A673 (cell line): ENCODE measurements at places on chromosomes 1 and 21.

DNA sequence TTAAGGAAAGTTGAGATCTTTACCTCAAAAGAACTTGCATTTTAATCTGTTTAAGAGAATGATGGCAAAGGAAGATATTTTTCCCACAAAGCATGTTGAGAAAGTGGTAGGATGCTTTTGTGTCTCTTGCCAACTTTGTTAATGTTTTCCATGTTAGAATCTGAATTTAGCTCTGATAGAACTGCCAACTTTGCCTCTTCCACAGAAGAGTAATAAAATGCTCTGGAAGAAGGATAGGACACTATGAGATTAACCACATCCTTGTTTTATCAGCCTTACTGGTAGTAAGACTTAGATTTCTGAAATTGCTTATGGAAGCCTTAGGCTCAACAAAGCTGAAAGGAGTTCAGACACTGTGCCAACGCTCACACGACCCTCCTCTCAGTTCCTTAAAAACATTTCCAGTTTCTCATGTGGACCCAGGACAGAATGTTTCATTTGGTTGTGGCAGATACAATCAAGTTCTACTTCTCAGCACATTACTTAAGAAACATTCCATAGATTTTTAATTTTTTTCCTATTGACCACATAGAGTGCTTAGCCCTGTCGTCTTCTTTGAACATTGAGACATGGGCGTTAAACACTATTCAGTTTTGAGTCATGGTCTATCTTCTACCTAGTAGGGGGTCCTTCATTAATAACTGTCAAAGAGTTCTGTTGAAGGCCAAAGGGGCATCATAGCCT lies 59.0 kb downstream of the MTR start:
- peak; percentile 0 for DNase-seq
- no peak overlapping the region for H3K27ac ChIP-seq
- H3K4me3 ChIP-seq: no peak overlapping the region
- H3K36me3 ChIP-seq: peaks cover 19% of the 10 kb centered on the region
- H3K27me3 ChIP-seq: no peaks in the 10 kb centered on the region
- no peaks in the 10 kb centered on the region for H3K4me1 ChIP-seq

GRCh38 chr1:158354255-158354654 lies 561 bp downstream of the CD1E start:
- no peak overlapping the region for H3K4me3 ChIP-seq
- DNase-seq: no peak
- peaks cover 21% of the 10 kb centered on the region for H3K27me3 ChIP-seq
- H3K36me3 ChIP-seq: no peaks in the 10 kb centered on the region
- H3K4me1 ChIP-seq: no peaks in the 10 kb centered on the region

GRCh38 chr1:168531615-168532345 lies 12.0 kb downstream of the XCL2 start:
- H3K4me3 ChIP-seq: no peak overlapping the region
- no peaks in the 10 kb centered on the region for H3K27me3 ChIP-seq
- no peaks in the 10 kb centered on the region for H3K4me1 ChIP-seq
- no peak overlapping the region for H3K27ac ChIP-seq
- no peak for DNase-seq
- no peaks in the 10 kb centered on the region for H3K36me3 ChIP-seq

- no peak for DNase-seq
- H3K36me3 ChIP-seq: no peaks in the 10 kb centered on the region
- no peaks in the 10 kb centered on the region for H3K4me1 ChIP-seq
- no peak overlapping the region for H3K4me3 ChIP-seq
- H3K27me3 ChIP-seq: no peaks in the 10 kb centered on the region
Observed at GRCh38 chr21:33852485-33852884, 63.1 kb downstream of the ATP5PO start.

- no peaks in the 10 kb centered on the region for H3K4me1 ChIP-seq
- no peaks in the 10 kb centered on the region for H3K36me3 ChIP-seq
- no peak for DNase-seq
- H3K4me3 ChIP-seq: no peak overlapping the region
- no peak overlapping the region for H3K27ac ChIP-seq
Observed at GRCh38 chr1:235074523-235075047, 54.1 kb downstream of the TOMM20 start.
